ENCODE measurements at places on chromosomes 1 and 21. TPM values are rescaled to one million over a fixed set of nuclear protein-coding genes. Genes with fewer than 3 reads are reported as not detected.

DNALI1 gene
- total RNA-seq: 5.0 TPM

HEYL gene
- total RNA-seq: not detected

SYT2 gene
- not detected for total RNA-seq

CHODL gene
- under 0.01 TPM for total RNA-seq

ICOSLG gene
- under 0.01 TPM for total RNA-seq

HSD3B2 gene
- total RNA-seq: not detected

SAMSN1 gene
- total RNA-seq: not detected

SPRR2F gene
- total RNA-seq: not detected

IGSF3 gene
- total RNA-seq: under 0.01 TPM

FCRLA gene
- total RNA-seq: 0.17 TPM

GAS5 gene
- 1,016 TPM for total RNA-seq

DCDC2B gene
- total RNA-seq: not detected

ADAMTS5 gene
- 3.9 TPM for total RNA-seq

CD1E gene
- not detected for total RNA-seq

CLCA1 gene
- not detected for total RNA-seq

RIMKLA gene
- under 0.01 TPM for total RNA-seq

KRTAP19-1 gene
- not detected for total RNA-seq

NAV1 gene
- total RNA-seq: 19.8 TPM

BCL2L15 gene
- total RNA-seq: under 0.01 TPM

OTUD7B gene
- 17.3 TPM for total RNA-seq

C1orf226 gene
- total RNA-seq: under 0.01 TPM

TMEM269 gene
- not detected for total RNA-seq

GPR3 gene
- total RNA-seq: 0.26 TPM

CD55 gene
- total RNA-seq: 17.7 TPM

C1orf56 gene
- 3.5 TPM for total RNA-seq

HNRNPCL2 gene
- total RNA-seq: not detected

MYBPH gene
- total RNA-seq: 0.17 TPM

RNF223 gene
- not detected for total RNA-seq

CRABP2 gene
- 70.4 TPM for total RNA-seq

ZNF692 gene
- total RNA-seq: 16.7 TPM

RHOU gene
- total RNA-seq: 20.8 TPM

PKN2 gene
- total RNA-seq: 22.6 TPM

FMO1 gene
- total RNA-seq: 0.77 TPM

CNIH3 gene
- total RNA-seq: 15.7 TPM

IL10 gene
- total RNA-seq: not detected

SLC45A1 gene
- 2.3 TPM for total RNA-seq

FBXO44 gene
- total RNA-seq: 17.8 TPM

ETV3L gene
- not detected for total RNA-seq

NR1I3 gene
- total RNA-seq: not detected

AQP10 gene
- total RNA-seq: not detected

ALX3 gene
- total RNA-seq: not detected

MDM4 gene
- total RNA-seq: 29.5 TPM
